Hematopoietic multipotent progenitor cell treated with erythropoietin and hydrocortisone succinate and interleukin-3 and kit ligand, for 15 days (in vitro differentiated cells): ENCODE measurements at places on chromosomes 12 and 14.

DNA sequence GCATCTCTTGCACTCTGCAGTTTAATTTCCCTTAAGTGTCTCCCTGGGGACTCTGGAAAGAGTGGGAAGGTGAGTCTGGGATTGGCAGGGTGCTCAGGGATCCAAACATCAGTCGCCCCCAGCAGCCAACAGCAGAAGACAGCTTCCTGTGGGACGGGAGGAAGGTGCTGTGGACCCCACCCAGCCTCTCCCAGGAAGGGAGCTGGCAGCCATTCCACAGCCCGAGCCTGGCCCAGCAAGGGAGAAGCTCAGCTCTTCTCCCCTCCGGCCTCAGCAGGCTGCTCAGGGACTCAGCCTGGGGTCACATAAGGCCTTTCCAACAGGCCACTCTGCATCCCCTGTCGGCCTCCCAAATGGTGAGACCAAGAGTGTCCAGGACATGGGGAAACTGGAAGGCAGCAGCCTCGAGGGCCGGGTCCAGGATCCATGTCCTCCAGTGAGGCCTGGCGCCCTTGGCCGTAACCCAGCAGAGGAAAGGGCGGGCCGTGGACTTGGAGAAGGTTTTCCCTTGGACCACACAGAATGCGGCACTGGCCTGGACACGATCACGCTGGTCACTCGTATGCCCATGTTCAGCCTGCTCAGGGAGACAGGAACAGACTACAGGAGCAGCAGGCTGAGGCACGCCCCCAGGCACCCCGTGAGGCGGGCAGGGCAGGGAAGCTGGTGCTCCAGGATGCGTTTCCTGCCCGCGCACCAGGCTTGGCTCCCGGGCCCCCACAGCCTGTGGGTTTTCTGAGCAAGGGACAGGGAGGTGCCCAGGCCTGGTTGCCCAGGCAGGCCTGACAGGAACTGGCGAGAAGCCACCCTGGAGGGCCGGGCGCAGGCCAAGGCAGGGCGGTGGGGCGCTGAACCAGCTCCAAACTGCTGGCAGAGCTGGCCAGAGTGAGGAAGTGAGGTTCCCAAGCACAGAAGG lies 3.5 kb downstream of the XRCC3 start:
- no peak for DNase-seq

DNA sequence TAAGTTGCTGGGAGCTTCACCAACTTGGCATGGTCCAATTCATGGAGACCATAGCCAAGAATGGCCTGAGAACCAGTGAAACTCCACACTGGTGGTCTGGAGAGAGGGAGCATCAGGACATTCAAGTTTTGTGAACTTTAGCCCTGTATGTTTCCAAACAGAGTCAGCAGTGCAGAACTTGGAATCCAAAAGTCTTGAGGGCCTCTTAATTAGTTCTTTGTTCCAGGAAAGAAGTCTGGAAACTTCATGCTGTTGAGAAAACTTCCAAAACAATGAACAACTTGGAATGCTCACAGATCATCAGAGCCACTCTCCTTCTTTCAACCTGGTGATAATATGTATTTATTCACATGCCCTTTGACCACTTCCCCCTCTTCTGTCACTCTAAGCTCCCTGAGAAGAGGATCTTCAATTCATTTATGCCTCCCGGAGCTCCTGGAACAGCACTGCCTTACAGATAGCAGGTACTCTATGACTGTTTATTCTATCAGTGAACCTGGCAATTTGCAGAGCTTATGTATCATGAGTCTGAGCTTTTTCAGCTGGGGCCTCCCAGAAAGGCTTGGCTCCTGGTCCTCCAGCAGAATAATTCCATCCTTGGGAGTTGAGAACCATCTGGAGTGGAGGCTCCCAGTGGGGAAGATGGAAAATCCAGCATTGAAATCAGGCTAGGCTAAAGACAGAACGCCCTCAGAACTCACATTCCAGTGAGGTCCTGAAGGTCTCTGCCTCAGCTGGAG lies 191.4 kb downstream of the KTN1 start:
- no peak for DNase-seq

GRCh38 chr14:44339231-44339630 lies 167.9 kb downstream of the FSCB start:
- no peak for DNase-seq

DNA sequence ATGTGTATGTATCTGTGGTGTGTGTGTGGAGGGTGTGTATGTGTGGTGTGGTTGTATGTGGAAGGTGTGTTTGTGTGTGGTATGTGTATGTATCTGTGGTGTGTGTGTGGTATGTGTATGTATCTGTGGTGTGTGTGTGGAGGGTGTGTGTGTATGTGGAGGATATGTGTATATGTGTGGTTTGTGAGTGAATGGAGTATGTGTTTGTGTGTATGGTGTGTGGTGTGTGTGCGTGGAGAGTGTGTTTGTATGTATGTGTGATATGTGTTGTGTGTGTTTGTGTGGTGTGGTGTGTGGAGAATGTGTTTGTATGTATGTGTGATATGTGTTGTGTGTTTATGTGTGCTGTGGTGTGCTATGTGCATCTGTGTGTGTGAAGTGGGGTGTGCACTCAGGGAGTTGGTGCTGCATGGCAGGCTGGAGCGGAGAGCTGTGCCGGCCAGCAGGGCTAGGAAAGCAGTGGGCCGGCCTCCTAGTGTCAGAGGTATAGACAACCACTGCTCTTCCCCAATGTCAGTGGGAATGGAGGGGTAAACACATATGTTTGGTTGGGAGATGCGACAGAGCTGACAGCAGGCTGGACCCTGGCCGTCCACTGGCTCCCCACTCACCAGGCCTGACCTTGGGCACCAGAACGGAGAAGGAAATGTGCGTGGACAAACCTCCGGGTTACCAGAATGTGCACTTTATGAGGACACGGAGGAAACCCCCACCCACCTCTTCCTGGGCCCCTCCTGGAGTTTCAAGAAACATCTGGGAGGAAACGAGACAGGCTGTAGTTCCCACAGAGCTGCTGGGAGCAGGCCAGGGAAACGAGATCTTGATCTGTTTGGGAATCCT lies 60.7 kb downstream of the CLMN start:
- no peak for DNase-seq

- peak; percentile 74 for DNase-seq
Measured at GRCh38 chr14:99682809-99683618, 1.1 kb upstream of the CYP46A1 start.

DNA sequence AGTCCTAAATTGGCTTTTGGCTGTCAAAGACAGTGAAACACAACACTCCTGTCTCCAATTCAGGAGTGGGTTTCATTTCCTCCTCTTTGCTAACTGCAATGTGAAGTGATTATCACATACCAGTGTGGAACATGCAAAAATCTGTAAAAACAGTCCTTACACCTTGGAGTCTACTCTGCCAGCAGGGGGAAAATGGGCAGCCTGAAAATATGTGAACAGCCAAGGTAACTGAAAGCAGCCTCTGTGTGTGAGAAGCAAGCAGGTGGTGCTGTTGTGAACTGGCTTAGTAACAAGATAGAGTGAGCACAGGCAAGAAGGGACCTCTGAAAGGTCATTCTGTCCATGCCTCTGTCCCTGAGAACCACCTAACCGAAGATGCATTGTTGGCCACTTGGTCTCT lies 6.0 kb downstream of the PRMT8 start:
- DNase-seq: no peak

GRCh38 chr14:106276326-106277267 lies 750.2 kb downstream of the TMEM121 start:
- DNase-seq: no peak

GRCh38 chr14:47619392-47619791 lies 56.0 kb downstream of the MDGA2 start:
- DNase-seq: no peak

- DNase-seq: no peak
Measured at GRCh38 chr12:100656856-100657255, 83.4 kb downstream of the GAS2L3 start.

DNA sequence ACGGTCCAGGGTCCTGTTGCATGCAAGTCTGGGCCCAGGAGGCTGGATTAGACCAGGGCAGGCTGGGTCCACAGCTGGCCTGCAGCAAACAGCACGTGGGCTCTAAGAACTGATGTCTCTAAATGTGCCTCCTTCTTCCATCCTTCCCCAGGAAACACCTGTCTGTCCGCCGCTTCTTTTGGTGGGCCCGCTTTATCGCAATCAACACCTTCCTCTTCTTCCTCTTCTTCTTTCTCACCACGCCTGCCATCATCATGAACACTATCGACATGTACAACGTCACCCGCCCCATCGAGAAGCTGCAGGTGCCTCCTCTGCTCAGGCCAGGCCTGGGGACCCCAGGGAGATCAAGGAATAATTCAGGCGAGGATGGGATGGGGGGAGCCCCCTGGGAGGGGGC lies 28.3 kb downstream of the NGB start:
- DNase-seq: no peak

- DNase-seq: no peak
Measured at GRCh38 chr14:102007916-102008418, 43.6 kb downstream of the DYNC1H1 start.

DNA sequence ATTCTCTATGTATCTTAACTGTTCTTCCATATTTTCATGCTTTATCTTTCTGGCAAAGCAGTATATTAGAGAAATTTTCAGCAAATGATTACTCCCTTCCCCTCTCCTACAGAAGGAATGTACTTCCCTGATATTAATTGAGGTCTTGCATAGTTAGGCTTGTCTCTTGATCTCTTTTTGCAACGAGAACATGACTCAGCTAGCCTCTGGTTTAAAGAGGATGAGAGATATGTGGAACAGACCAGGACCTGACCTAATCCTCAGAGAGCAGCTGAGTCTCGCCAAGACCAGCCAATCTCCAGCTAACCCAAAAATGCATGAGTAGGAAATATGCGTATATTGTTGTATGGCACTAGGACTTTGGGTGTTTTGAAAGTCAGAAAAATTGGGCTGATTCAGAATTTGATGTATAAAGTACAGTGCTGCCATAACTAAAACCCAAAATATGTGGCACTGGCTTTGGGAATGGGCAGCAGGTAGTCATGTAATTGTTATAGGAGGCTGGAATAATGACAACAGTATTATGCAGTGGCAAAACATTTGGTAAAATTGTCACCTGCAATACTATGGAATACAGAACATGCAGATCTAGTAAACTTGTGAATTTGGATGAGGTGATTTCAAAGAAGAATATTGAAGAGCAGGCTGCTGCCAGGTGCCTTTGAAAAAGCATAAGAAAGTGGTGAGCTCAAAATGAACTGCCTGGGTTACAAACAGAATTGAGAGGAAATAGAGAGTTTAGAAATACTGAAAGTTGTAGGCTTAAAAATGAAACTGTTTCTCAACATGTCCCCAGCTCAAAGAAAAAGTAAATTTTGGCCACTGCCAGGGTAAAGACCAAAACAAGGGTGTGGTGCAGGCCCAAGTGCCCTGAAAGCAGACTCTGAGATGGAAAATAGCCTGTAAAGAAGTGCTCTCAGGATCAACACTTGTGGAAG lies 9.3 kb upstream of the USP15 start:
- peak; percentile 91 for DNase-seq

GRCh38 chr14:33693237-33693636 lies 257.6 kb downstream of the EGLN3 start:
- no peak for DNase-seq

- no peak for DNase-seq
Measured at GRCh38 chr12:99911081-99911480, 73.7 kb downstream of the ANKS1B start.

- no peak for DNase-seq
Measured at GRCh38 chr14:92285311-92285710, 37.7 kb upstream of the SLC24A4 start.

DNA sequence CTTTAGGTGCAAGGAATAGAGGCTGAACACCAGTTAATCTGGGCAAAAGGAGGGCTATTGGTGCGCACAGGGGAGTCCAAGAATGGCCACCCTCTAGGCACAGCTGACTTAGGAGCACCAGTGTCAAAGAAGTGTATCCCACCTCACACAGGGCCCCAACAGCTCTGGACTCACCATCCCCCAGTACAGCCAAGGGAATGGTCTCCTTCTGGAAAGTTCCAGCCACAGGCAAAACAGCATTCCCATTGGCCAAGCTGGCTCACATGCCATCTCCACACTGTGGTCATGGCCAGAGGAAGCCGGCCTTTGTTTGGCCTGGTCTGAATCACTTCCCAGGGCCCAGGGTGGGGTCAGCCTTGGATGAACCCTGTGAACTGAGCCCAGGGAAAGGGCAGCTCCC lies 120.1 kb downstream of the DICER1 start:
- no peak for DNase-seq

DNA sequence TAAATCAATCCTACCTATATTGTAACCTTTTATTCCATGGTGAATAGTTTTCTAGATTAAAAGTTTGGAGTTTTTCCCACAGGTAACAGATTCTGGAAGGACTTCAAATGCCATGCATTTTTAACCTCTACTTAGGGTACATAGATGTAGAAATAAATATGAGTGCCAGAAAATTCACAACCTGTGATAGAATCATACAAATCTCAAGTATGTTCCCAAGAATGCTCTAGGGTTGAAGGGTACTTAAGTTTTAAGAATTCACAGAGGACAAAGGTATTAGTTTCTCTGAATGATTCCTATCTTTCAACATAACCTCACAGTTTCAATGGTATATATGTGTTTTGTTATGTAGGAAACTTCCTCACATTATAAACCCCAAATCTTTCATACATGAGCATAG lies 511.3 kb downstream of the TMEM117 start:
- DNase-seq: no peak

GRCh38 chr12:79591988-79592387 lies 98.8 kb downstream of the PAWR start:
- no peak for DNase-seq

DNA sequence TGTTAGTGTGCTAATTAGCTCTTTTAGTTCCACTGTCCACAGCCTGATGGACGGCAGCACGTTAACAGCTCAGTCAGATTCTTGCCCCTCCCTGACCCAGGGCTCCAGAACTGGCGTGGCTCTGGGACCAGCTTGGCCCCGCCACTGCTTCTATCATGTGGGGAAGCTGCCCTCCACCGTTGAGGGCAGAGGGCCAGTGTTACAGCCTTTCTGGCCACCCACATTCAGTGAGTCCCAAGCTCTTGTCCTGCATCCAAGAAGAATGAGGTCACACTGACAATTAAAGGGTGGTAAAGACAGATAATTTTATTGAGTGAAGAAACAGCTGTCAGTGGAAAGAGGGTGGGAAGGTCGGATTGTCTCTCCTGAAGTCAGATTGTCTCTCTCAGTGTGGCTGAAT lies 36.9 kb downstream of the BCL2L14 start:
- DNase-seq: no peak

DNA sequence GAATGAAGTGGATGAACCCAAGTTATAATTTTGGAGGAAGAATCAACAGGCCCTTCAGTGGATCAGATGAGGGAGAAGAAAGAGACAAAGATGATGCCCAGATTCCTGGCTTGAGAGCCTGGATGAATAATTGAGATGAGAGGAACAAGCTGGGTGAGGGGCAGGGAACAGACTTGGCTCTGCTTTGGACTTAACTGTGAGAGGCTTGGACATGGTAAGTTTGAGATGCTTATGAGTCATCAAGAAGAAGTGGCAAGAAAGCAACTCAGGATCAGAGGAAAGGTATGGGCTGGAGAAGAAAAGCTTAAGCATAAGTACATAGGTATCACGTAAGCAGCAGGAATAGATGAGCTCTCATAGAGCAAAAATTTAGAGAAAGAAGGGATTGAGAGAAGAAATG lies 55.3 kb downstream of the FIGNL2 start:
- DNase-seq: no peak
